ENCODE measurements at places on chromosomes 16 and 17.

DNA sequence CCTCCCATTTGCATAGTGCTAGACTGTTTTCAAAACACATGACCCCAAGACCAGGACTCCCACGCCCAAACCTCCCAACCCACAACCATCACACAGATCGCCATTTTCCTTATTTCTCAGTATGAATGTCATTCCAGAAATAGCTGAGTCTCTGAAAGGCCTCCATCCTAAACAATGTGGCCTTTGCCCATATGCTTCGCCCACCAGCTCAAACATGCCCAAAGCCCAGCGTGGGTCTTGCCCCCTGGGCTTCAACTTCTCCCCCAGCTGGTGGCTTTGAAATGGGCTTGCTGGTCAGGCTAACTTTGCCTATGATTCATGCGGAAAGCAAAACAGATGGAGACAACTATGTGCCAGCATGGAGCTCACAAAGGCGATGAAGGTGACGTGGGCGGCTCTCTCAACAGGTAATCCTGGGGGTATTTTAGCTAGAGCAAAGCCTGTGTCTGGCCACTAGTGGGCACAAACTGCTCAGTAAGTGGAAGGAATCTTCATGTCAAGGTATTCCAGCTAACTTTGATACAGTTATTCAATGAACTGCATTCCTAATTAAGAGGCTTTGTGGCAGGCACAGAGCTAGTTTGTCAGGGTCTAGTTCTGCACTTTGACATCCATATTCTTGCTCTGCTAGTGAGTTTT is 17.1 kb downstream of the PMP22 start:
- DNase-seq = no peak

DNA sequence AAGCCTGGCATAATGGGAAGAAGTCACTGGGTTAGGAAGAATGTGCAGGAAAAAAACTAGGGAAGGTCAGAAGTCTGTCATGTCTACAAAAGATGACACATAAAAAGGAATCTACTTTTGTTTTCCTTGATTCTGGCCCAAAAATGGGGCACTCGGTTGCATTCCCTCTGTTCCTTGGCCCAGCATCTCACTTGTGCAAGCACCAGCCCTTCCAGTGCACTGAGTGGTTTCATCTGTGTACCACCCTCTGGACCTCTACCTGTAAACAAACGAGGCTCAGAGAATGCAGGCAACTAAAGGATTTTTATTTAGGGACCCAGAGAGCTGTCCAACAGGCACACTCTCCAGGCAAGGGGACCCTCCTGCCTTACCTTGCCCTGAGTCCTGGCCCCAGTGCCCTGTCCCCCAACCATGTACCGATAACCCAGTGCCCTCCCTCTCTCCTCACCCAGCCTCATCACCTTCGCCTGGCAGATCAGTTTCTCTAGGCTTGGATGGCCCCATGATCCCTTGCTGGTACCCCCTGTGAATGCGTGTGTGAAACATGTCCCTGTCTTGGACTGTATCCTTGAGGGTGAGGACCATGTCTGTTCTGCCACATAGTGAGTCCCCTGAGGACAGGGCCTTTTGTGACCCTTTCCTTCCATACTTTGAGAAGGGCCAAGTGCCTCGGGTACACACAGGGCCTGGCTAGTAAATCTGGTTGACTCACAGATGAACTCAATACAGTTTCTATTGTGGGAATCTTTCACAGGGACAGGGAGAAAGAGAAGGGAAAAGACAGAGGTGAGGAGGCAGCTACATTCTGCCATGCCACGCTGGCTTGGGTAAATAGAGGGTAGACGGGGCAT is 13.3 kb downstream of the NXPH3 start:
- no peak for DNase-seq

DNA sequence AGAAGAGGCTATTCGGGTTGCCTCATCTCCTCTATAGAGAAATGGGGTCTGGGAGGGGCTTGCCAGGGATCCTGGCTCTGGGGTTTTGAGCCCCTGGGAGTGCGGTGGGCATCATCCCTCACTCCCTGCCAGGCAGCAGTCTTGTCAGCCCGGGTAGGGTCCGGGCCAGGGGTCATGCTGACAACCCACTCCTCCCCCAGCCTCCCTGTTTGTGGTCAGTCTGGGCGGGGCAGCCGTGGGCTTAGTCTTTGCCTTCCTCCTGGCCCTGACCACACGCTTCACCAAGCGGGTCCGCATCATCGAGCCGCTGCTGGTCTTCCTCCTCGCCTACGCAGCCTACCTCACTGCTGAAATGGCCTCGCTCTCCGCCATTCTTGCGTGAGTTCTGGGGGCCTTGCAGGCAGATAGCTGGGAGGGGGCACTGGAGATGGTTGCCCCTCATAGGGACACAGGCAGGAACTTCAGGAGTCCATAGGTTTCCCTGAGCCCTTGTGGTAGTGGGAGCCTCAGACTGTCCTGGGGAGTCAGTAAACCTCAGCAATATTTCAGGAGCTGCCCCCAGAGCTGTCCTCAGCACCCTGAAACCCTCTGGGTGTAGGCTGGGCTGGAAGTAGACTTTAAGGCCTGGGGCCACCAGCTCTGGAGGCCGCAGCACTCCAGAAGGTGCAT is 6.9 kb downstream of the SLC9A5 start:
- DNase-seq = no peak

DNA sequence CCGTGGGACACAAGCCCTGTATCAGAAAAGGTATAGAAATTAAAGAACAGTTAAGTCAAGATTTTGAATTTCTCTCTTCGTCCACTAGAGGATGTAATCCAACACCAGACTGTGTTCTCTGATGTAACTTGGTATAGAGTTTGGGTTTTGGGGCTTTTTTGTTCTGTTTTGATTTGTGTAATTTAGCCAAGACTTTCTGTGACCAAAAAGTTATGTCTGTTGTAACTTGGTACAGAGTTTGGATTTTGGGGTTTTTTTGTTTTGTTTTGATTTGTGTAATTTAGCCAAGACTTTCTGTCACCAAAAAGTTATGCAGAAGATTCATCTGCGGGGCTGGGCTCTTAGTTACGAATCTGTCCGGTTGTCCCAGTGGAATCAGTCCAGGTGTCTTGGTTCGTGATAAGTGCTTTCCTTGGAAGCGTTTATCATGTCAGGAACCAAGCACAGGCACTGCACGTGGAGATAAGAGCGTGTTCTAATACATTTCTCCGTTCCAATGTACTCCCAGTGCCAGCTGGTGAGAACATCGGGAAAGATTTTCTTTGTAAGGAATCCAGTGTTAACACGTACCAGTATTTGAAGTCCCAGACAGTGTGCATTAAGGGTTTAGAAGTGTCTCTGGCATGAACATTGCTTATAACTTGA is 44.1 kb upstream of the SEC14L1 start:
- DNase-seq = no peak

- no peak for DNase-seq
Measured at GRCh38 chr17:75516619-75517296, 430 bp downstream of the TSEN54 start.

GRCh38 chr16:72159386-72159785 is 12.6 kb downstream of the PMFBP1 start:
- no peak for DNase-seq

- no peak for DNase-seq
Measured at GRCh38 chr17:58105093-58105492, 21.9 kb downstream of the DYNLL2 start.

DNA sequence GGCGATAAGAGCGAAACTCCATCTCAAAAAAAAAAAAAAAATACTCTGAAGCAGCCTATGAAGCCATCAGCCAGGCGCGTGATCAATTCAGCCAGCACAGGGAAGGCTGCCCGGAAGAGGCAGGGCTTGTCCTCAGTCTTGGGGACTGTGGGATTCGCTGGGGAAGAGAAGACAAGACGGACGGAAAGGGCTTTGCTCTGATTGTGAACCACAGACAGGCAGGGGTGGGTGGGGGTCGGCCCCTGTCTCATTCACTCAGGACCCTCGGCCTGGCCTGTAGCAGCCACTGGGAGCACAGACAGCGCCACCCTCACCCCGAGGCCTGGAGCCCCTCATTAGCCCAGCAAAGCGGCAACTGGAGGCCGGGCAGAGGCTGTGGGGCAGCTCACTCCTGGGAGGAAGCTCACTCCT is 37.2 kb downstream of the ABR start:
- no peak for DNase-seq

DNA sequence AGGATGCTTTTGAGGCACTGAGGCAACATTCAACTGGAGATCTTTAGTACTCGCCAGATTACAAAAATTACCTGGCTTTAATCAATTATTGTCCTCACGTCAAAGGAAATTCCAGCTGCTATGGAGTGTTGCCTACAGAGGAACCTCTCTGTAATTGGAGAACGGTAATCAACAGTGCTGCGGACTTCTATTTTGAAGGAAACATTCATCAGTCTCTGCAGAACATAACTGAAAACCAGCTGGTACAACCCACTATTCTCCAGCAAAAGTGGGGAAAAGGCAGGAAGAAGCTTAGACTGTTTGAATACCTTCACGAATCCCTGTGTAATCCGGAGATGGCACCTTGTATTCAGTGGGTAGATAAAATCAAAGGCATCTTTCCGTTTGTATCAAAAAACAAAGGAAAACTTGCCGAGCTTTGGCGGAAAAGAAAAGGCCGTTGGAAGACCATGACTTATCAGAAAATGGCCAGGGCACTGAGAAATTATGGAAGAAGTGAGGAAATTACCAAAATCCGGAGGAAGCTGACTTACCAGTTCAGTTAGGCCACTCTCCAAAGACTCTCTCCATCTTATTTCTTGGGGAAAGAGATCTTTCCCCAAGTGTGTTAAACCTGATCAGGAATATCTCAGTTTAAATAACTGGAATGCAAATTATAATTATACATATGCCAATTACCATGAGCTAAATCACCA is 3.0 kb downstream of the SLC35G3 start:
- DNase-seq = no peak
